ENCODE measurements at places on chromosomes 7 and 10.

DNA sequence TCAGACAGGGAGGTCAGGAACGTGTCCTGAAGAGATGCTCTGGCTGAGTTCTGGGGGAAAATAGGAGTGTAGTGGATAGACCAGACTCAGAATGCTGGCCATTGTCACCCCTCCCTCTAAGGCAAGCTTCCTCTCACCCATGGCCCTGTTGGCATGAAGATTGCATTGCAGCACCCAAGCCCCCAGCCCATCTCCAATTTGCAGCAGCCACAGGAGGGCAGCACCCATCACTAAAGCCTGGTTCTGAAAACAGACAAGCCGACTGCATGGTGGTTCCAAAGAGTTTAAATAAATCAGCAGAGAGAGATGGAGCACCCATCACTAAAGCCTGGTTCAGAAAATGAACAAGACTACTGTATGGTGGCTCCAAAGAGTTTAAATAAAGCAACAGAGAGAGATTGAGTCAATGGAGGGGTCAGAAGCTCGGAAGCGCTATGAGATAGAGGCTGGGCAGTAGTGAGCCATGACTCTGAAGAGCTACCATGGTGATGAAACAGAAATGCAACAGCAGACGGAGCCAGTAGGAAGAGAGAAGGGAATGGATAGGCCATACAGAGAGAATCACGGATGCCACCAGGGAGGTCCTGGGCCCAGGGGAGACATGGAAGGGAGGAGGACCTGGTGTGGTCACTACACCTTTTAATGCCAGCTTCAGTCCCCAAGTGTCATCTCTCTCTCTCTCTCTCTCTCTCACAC is 237.9 kb upstream of the MYO3A start:
- no peak overlapping the region for H3K4me3 ChIP-seq
- H3K27ac ChIP-seq, result no peak overlapping the region
- H3K36me3 ChIP-seq, result no peaks in the 10 kb centered on the region
- H3K4me1 ChIP-seq, result no peaks in the 10 kb centered on the region
- H3K27me3 ChIP-seq, result no peaks in the 10 kb centered on the region

GRCh38 chr7:30837581-30837980 is 66.4 kb downstream of the MINDY4 start:
- H3K4me1 ChIP-seq, result no peaks in the 10 kb centered on the region
- no peak for DNase-seq
- H3K27me3 ChIP-seq, result no peaks in the 10 kb centered on the region
- H3K27ac ChIP-seq, result no peak overlapping the region

GRCh38 chr10:16809074-16809718 is 8.0 kb downstream of the RSU1 start:
- H3K27ac ChIP-seq, result no peak overlapping the region
- no peaks in the 10 kb centered on the region for H3K27me3 ChIP-seq
- H3K4me1 ChIP-seq, result no peaks in the 10 kb centered on the region
- H3K4me3 ChIP-seq, result no peak overlapping the region
- DNase-seq, result peak; percentile 87

DNA sequence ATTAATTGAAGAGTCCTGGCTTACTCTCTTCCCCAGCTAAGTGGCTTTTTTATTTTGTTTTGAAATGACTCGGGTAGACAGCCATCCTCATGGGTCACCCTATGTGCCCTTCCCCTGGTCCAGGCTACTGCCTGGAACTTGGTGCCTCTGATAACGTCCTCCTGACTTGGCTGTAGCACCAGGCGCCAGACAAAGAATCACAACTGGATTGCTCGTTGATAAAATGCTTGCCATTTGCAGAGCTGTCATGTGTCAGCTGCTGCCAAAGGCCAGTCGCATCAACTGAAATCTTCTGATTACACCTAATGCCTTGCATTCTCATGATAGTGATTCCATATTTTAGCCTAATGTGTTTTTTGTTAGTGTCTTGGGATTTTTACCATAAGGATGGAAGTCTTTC is 27.4 kb upstream of the ABLIM1 start:
- no peak overlapping the region for H3K27ac ChIP-seq
- H3K4me1 ChIP-seq, result peaks cover 8% of the 10 kb centered on the region
- DNase-seq, result no peak
- no peak overlapping the region for H3K4me3 ChIP-seq
- no peaks in the 10 kb centered on the region for H3K36me3 ChIP-seq

DNA sequence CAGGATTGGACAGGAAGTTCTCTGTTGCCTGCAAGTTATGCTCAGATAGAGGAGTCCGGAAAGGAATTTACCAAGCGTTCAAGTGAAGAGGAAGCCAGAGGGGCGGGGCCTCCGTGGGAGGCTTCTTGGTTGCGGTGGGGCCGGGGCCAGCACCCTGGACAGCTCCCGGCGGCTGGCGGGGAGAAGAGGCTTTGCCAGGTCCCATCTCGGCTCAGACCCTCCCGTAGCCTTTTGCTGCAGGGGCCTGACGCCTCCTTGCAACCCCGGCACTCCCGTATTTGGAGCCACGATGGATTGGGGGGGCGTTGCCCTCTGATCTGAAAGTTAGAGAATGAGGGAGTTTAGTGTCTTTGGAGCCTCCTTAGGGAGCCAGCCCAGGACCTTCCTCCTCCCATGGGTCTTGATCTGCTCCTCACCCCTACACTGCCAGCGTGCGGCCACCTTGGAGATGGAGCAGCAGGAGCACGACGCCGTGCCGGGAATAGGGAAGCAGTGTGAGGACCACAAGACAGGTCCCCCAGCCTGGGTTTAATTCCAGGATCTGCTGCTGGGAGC is 3.1 kb upstream of the SLC18A3 start:
- H3K4me3 ChIP-seq, result no peak overlapping the region
- peaks cover 99% of the 10 kb centered on the region for H3K27me3 ChIP-seq
- no peak overlapping the region for H3K27ac ChIP-seq
- peak; percentile 97 for DNase-seq

All from endodermal cell (in vitro differentiated cells).